Stimulated activated CD4-positive, alpha-beta T cell treated with anti-CD3 and anti-CD28 coated beads, Interleukin-1b, Interleukin-23, amount 100 ng/mL, for 48 hours (primary cell): ENCODE measurements at places on chromosomes 6 and 20.

GRCh38 chr6:41683273-41683522, 44.9 kb downstream of the MDFI start:
- DNase-seq = no peak

DNA sequence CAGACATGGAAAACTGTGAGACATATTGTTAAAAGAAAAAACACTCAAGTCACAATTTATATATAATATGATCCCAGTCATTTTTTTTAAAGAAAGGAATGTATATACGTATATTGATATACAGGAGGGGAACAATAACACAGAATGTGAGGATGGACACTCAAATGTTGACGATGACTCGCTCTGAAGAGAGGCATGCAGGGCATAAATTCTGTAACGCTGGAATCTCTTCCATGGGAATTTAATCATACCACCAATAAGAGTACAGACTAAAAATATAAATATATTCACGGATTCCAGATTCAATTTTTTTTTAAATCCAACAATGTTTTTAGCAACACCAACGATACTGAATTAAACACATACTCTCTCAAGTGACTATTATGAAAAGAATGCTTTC, 106.9 kb upstream of the CCDC28A start:
- DNase-seq = no peak

- no peak for DNase-seq
Observed at GRCh38 chr6:170224694-170225660, 65.9 kb downstream of the DLL1 start.

GRCh38 chr6:152680151-152680550, 17.5 kb upstream of the MYCT1 start:
- DNase-seq = no peak

DNA sequence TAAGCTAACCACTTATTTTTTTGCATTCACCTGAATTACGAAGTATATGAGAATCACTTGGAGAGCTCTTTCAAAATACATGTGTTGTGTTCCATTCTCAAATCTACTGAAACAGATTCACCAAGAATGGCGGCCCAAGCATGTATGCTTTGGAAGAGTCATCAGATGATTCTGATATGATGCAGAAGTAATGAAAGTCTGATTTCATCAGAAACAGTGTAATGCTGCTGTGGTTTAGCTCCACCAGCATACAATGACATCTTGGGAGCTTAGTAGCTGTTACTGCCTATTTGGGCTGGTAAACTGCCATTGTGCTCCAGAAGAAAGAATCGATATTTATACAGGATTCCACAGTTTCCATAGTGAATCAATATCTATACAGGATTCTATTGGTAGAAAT, 52.9 kb downstream of the UBR2 start:
- DNase-seq = peak; percentile 33

DNA sequence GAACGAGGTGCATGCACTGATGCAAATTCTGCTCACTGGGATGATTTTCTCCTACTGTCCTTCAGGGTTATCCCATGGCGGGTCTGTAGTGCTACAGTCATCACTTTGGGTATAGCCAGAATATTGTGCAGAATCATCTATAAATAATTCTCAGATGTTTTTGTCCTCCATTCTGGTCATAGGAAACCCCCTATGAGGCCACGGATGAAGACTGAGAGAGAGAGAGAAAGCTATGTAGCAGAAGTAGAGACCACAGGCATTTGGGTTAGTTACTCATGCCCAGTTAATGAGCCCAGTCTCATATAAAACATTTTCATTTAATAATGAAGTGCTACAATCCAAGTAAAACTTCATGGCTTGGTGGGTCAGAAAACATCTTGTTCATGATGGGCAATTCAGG, 145.1 kb upstream of the PLN start:
- DNase-seq = no peak

GRCh38 chr6:11810854-11811643, 32.4 kb upstream of the ADTRP start:
- DNase-seq = no peak

DNA sequence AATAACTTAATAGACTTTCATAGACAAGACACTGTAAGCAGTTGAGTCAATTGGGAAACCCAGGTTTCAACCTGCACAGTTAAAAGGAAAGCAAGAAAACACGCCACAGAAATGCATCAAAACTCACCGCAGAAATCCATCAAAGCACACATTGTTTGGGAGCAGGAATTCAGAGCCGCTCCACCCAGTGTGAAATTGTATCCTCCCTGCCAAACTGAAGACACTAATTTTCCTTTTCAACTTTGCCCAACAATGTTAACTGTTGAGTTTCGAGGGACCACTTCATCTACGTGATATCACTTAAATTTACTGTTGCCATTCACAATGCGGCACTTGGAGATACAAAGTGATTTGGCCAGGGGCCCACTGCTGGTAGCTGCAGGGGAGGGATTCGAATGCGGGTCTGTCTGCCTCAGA, 92.7 kb downstream of the DACT2 start:
- no peak for DNase-seq

DNA sequence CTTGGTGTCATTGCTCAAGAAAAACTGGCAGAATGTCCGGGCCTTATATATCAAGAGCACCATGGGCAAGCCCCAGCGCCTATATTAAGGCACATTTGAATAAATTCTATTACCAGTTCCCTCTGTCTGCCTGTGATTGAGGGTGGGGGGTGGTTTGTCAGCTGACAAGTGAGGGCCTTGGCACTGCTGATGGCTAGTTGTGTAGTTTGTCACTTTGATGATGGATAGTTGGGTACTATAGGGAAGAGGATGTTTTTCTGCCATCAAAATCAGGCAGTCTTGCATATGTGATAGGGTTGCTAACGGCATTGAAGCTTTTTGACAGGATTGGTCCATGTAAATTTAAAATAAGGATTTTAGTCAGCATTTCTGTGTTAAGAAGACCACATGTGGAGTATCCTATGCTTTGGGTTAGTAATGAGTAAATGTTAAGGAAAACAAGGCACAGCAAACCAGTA, 2.5 kb downstream of the RPL10A start:
- DNase-seq = no peak

DNA sequence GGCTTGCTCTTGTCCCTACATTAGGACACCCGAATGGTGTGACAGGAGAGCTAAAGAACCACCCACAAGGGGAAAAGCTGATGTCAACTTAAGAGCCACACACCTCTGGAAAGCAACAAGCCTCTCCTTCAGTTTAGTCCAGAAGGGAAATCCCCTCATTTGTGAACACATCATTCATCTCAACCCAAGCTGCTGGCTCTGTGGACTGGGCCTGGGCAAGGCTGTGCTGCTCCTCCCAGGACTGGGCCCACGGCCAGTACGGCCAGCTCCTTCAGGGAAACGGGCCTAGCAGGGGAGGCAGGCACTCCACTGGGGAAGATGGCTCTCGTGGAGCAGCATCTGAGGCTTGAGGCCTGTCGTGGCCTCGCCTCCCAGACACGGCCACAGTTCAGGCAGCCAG, 12.8 kb upstream of the SLC4A11 start:
- DNase-seq = no peak

GRCh38 chr6:12022481-12022880, 10.4 kb downstream of the HIVEP1 start:
- DNase-seq = no peak

GRCh38 chr6:157200611-157201010, 122.7 kb downstream of the TMEM242 start:
- no peak for DNase-seq

DNA sequence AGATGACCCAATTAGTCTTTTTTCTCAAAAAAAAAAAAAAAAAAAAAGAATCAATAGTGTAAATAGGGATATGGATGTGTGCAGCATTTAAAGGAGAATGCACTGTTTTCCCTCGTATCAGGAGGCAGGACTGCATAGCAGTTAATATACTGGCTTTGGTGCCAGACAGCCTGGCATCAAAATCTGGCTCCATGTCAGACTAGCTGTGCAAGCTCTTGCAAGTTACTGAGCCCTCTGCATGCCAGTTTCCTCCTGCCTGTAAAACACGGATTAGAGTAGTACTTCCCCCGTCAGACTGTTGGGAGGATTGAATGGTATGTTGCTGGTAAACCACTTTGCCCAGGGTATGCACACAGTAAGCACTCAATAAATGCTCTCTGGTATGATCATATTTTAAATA, 594.2 kb upstream of the CHD6 start:
- DNase-seq = no peak

- DNase-seq = no peak
Observed at GRCh38 chr6:152984513-152984872, 1.7 kb upstream of the FBXO5 start.
